ENCODE measurements at places on chromosomes 2 and 18.

GRCh38 chr2:197996583-197996982 is 192.2 kb downstream of the PLCL1 start:
- no peak overlapping the region for H3K4me3 ChIP-seq
- peaks cover 41% of the 10 kb centered on the region for H3K4me1 ChIP-seq
- H3K36me3 ChIP-seq, result no peaks in the 10 kb centered on the region

- no peak overlapping the region for H3K4me3 ChIP-seq
- no peak overlapping the region for H3K27ac ChIP-seq
- no peaks in the 10 kb centered on the region for H3K27me3 ChIP-seq
- ATAC-seq, result no peak
- no peaks in the 10 kb centered on the region for H3K4me1 ChIP-seq
These were observed 537.5 kb downstream of the MBD2 start for GRCh38 chr18:53686965-53687364.

DNA sequence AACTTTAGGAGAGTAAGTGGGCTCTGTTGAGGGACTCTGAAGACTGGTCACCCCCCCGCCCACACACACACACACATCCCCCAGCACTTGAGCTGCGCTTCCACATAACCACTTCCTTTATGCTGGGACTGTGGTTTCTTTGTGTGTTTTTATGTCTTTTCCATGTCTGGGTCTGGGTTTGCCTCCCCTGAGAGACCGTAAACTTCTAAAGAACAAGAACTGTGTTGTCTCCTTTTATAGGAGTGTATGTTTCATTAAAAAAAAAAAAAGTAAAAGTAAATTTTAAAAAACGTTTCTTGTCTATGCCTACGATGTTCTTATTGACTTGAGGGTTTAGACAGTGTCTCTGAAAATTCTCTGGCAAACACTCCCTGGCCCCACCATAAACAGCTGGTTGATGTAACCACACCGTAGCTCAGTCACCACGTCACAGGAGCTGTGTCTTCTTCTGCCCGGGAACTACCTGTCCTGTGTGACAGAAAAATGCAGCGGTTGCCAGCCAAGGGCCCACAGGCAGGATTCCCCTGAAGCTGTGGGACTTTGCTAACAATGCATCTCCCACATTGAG is 68.0 kb downstream of the KLHL29 start:
- H3K27ac ChIP-seq, result no peak overlapping the region
- ATAC-seq, result peak; percentile 65
- peaks cover 4% of the 10 kb centered on the region for H3K4me1 ChIP-seq
- H3K4me3 ChIP-seq, result peak overlapping the region; percentile 15
- H3K36me3 ChIP-seq, result no peaks in the 10 kb centered on the region

DNA sequence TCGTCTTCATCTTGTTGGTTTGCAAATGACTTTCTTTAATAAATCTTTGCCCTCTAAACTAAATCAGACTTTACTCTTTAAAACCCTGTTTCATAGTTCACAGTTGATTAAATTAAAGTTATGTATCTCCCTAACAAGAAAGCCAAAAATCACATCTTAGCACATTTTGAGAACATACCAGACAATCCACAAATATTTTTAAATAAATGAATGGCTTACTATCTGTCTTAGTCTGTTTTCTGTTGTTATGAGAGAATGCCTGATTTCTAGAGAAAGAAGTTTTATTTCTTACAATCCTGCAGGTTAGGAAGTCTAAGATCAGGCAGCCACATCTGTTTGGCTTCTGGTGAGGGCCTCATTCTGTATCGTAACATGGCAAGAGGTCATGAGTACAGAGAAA is 1090.2 kb upstream of the PIK3C3 start:
- no peaks in the 10 kb centered on the region for H3K4me1 ChIP-seq
- H3K4me3 ChIP-seq, result no peak overlapping the region
- ATAC-seq, result no peak
- no peak overlapping the region for H3K27ac ChIP-seq

DNA sequence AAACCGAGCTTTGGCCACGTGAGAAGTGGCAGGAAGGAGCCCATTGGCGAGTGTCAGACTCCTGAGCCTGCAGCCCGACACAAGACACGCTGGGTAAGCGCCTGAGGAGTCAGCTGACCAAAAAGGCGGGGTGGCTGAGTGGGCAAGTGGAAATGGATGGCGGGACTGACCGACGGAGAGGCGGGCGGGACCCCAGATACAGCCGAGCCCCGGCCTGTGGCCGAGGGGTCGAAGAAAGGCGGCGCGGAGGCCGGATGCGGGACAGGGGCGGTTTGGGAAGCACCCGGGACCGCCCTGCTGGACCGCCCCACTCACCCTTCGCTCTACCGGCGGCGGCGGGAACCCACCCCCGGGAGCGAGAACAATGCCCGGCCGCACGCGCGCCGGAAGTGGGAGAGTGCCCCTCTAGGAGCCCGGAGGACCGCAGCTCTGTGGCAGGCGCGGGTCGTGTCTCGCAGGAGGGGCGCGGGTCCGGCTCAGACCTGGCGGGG is 22.8 kb downstream of the ZSCAN30 start:
- H3K36me3 ChIP-seq, result no peaks in the 10 kb centered on the region
- H3K27ac ChIP-seq, result peak overlapping the region; percentile 87
- peak; percentile 76 for ATAC-seq
- peaks cover 16% of the 10 kb centered on the region for H3K4me1 ChIP-seq

DNA sequence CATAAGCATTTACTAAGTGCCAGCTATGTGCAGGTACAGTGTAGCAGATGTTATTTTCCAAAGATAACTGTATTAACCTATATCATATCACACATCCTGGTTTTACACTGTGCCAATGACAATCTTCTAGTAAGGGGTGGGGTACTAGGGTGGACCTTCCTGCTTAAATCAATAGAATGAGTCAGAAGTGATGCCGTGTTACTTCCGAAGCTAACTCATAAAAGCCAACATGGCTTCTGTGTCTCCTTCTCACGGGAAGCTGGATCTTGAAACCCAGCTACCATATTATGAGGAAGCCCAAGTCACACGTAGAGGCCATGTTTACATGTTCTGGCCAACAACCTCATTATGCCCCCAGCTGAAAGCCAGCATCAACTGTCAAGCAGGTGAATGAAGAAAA is 59.1 kb downstream of the MRPL33 start:
- peaks cover 5% of the 10 kb centered on the region for H3K4me1 ChIP-seq
- no peak for ATAC-seq
- no peaks in the 10 kb centered on the region for H3K27me3 ChIP-seq
- no peak overlapping the region for H3K27ac ChIP-seq

- H3K27ac ChIP-seq, result no peak overlapping the region
- H3K4me1 ChIP-seq, result no peaks in the 10 kb centered on the region
- peaks cover 16% of the 10 kb centered on the region for H3K27me3 ChIP-seq
- no peak for ATAC-seq
- no peaks in the 10 kb centered on the region for H3K36me3 ChIP-seq
These were observed 76.8 kb downstream of the CCBE1 start for GRCh38 chr18:59620381-59620780.

DNA sequence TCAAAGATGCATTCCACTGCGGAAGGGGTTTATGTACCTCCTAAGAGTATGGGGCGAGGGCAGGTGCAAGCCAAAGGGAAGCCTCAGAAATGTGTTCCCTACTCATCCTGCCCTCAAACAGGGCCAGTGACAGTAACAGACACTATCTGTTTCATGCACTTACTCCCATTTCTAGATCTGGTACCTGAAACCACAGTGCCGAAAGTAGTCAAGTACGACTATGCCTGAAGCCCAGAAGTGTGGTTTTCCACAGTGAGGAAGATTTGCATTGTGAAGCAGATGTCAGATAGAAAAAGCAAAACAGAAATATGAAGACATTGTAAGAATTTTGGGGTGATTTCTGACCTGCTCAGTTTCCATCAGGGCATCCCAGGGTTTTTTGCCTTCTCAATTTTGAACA is 748.7 kb downstream of the RNF144A start:
- peaks cover 7% of the 10 kb centered on the region for H3K4me1 ChIP-seq
- peaks cover 12% of the 10 kb centered on the region for H3K36me3 ChIP-seq
- H3K4me3 ChIP-seq, result peak overlapping the region; percentile 37
- peak; percentile 88 for ATAC-seq
- H3K27ac ChIP-seq, result no peak overlapping the region

DNA sequence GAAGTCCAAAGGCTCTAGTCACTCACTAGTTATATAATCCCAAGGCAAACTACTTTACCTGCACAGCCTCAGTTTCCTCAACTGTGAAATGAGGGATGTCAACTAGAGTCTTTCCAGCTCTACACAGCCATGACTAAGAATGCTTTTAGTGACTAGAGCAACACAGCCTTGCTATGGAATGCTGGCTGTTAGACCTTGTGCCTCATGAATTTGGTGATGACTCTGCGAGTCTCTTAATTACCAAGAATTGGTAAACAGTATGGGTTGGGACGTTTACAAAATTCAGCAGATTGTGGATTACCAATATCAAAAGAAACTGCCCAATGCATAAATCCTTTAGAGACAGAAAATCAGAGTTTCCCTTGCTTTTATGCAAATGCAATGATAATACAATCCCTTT is 163.7 kb downstream of the ASXL3 start:
- H3K36me3 ChIP-seq, result no peaks in the 10 kb centered on the region
- H3K4me1 ChIP-seq, result no peaks in the 10 kb centered on the region
- H3K27me3 ChIP-seq, result no peaks in the 10 kb centered on the region
- ATAC-seq, result no peak

GRCh38 chr2:237122214-237122666 is 36.6 kb downstream of the COPS8 start:
- no peaks in the 10 kb centered on the region for H3K27me3 ChIP-seq
- no peak overlapping the region for H3K27ac ChIP-seq

DNA sequence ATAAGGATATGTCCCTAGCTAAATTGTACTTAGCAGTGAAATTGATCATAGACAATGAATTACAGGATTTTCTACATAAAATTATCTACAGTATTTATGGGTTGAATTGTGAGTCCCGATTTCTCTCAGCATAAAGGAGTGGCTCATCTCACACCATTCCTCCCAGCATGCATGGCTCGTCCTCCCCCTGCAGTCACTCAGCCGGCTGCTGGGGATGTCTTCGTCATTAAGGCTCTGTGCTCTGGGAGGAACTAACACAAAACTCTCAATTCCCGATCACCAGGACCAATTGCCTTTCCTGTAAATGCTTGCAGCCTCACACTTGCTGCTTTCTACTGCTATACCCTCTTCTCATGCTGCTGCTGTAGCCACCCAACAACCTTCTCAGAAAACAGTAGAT is 75.9 kb downstream of the TXNL1 start:
- no peaks in the 10 kb centered on the region for H3K36me3 ChIP-seq
- no peak overlapping the region for H3K27ac ChIP-seq
- no peak overlapping the region for H3K4me3 ChIP-seq
- peaks cover 13% of the 10 kb centered on the region for H3K27me3 ChIP-seq

- H3K27ac ChIP-seq, result no peak overlapping the region
- H3K4me1 ChIP-seq, result no peaks in the 10 kb centered on the region
- H3K36me3 ChIP-seq, result no peaks in the 10 kb centered on the region
- ATAC-seq, result no peak
- no peaks in the 10 kb centered on the region for H3K27me3 ChIP-seq
These were observed 8.6 kb downstream of the ALLC start for GRCh38 chr2:3666613-3666975.

GRCh38 chr2:227031379-227031778 is 132.6 kb downstream of the COL4A4 start:
- H3K4me1 ChIP-seq, result no peaks in the 10 kb centered on the region
- H3K36me3 ChIP-seq, result no peaks in the 10 kb centered on the region
- ATAC-seq, result no peak
- H3K27me3 ChIP-seq, result peaks cover 13% of the 10 kb centered on the region

- ATAC-seq, result no peak
- no peak overlapping the region for H3K4me3 ChIP-seq
- H3K4me1 ChIP-seq, result no peaks in the 10 kb centered on the region
These were observed 774.3 kb upstream of the HS6ST1 start for GRCh38 chr2:129092956-129093355.

GRCh38 chr18:11995445-11996189 is 14.3 kb downstream of the IMPA2 start:
- no peaks in the 10 kb centered on the region for H3K27me3 ChIP-seq
- H3K4me3 ChIP-seq, result peak overlapping the region; percentile 50
- no peaks in the 10 kb centered on the region for H3K4me1 ChIP-seq
- peak; percentile 85 for ATAC-seq
- H3K27ac ChIP-seq, result peak overlapping the region; percentile 39
- H3K36me3 ChIP-seq, result peaks cover 4% of the 10 kb centered on the region

- peak overlapping the region; percentile 61 for H3K27ac ChIP-seq
- peak overlapping the region; percentile 55 for H3K4me3 ChIP-seq
- no peaks in the 10 kb centered on the region for H3K36me3 ChIP-seq
- peaks cover 23% of the 10 kb centered on the region for H3K4me1 ChIP-seq
These were observed 185.0 kb downstream of the ANAPC1 start for GRCh38 chr2:111698743-111699554.

DNA sequence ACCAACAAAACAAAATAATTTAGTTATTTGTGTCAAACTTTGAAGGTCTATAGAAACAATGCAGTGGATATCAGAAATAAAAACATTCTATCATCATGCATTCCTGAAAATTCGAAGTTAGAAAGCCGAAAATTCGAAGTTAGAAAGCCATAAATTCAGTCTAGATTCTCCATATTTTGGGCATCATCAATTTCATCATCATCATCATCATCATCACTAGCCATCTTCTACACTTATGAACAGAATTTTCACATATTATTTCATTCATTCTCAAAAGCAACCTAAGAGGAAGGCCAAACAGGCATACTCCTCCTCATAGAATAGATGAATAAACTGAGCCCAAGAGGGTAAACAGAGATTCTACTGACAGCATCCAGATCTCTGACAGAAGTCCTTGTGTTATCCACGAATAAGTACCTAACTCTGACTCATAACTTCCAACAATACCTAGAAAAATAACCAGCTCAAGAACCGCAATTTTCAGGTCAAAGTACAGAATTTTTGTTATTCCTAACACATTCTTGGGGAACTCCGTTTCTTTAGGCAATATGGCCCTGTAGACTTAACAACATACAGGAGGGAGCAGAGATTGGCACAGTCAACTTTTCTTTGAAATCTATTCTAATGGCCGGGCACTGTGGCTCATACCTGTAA is 84.7 kb downstream of the TCF4 start:
- H3K27me3 ChIP-seq, result peaks cover 4% of the 10 kb centered on the region
- H3K4me1 ChIP-seq, result no peaks in the 10 kb centered on the region
- ATAC-seq, result no peak
- no peak overlapping the region for H3K27ac ChIP-seq

- ATAC-seq, result no peak
- H3K4me1 ChIP-seq, result no peaks in the 10 kb centered on the region
- peaks cover 23% of the 10 kb centered on the region for H3K27me3 ChIP-seq
- no peak overlapping the region for H3K4me3 ChIP-seq
- no peak overlapping the region for H3K27ac ChIP-seq
These were observed 61.5 kb upstream of the TWIST2 start for GRCh38 chr2:238786379-238786778.

- H3K27me3 ChIP-seq, result peaks cover 3% of the 10 kb centered on the region
- no peaks in the 10 kb centered on the region for H3K4me1 ChIP-seq
- no peak overlapping the region for H3K4me3 ChIP-seq
- ATAC-seq, result no peak
- H3K36me3 ChIP-seq, result no peaks in the 10 kb centered on the region
These were observed 77.6 kb upstream of the FOXI3 start for GRCh38 chr2:88530081-88530480.

- ATAC-seq, result no peak
- H3K4me3 ChIP-seq, result no peak overlapping the region
- no peaks in the 10 kb centered on the region for H3K4me1 ChIP-seq
These were observed 37.4 kb downstream of the KIAA2012 start for GRCh38 chr2:202110491-202110890.

Data from activated T-helper 17 cell treated with anti-CD3 and anti-CD28 coated beads, Interleukin-2, amount 50 U/mL, for 72 hours (primary cell).